ENCODE measurements at places on chromosomes 12 and 14.

DNA sequence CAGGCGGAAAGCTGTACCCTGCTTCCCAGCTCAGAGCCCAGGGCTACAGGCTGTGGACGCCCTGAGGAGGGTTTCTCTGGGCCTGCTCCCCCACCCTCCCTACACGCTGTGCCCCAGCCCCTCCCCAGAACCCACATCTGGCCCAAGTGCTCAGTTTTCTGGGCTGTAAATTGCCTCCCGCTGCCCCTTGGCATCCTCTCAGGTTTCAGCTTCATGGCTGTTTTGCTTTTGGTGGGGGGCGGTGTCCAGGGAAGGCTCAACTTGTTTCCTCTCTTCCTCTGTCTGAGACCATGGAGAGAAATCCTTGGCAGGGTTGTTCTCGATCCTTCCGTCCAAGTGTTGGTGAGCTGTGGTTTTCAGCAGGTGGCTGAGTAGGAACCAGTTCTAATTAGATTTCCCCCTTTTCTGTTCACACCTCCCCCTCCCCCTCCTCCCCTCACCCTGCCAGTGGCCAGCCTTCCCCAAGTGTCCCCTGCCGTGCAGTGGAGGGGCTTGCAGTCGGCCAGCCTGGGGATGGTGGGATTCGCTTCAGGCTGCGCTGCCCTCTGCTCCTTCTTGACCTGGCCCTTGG lies 61.8 kb downstream of the TSPAN9 start:
- no peak for DNase-seq

DNA sequence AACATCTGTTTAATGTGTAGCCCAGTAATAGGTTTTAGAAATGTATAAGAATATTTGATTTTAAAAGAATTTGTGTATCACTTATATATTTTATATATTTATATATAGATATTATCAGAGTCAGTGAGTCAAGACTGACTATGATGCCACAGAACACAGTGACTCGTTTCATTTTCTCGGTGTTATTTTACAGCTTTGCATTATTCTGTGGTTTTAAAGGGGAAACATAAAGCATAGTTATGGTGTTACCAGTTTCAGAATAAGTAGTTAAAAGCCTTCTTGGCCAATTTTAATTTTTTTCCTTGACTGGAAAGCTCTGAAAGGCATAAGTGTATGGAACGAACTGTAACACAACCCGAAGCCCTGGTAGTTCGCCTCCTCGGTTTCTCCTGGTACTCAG lies 91.0 kb downstream of the GRIP1 start:
- no peak for DNase-seq

DNA sequence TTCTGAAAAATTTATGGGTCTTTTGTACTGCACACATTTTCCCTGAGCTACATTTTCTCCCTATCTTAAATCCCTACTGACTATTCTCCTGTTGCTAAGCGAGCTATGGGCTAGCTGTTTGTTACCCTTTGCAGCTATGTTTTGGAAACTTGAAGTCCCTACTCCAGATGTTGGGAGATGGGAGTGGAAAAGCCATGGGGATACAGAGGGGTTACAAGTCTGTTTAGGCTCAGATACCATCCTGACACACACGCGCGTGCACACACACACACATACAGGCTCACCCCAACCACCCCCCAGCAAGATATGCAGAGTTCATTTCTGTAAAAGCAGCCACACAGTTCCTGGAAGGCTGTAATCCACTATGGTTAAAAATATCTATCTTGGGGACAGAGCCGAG lies 15.8 kb downstream of the ATP5MC2 start:
- no peak for DNase-seq

GRCh38 chr12:93571365-93571924 lies 1.0 kb upstream of the SOCS2 start:
- peak; percentile 63 for DNase-seq

- no peak for DNase-seq
Measured at GRCh38 chr12:32292151-32292550, 107.2 kb upstream of the FGD4 start.

DNA sequence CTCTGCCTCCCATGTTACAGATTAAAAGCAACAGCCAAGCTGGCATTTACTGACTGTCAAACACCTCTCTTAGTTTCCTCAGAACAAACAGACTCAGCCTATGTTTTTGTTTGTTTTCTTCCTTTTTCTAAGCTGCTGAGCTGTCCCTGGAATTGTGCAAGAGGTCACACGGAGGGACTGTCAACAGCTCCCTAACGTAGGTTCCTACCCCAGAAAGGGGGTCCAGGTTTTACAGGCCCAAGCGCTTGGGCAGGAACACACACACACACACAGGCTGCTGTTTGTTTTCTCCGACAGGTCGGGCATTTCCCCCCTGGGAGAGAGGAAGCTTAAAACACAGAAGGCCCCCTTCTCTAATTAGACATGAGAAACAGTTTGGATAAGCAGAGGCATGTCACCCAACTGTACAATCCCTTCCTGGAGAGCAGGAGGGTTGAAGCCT lies 739.6 kb upstream of the TBX3 start:
- no peak for DNase-seq

All from stimulated activated naive CD4-positive, alpha-beta T cell treated with Interleukin-2 at 50 U/mL for 16 hours (primary cell).